ENCODE measurements at places on chromosomes 3 and 15.

GRCh38 chr3:70728311-70728710 lies 415.9 kb upstream of the MDFIC2 start:
- DNase-seq = no peak

DNA sequence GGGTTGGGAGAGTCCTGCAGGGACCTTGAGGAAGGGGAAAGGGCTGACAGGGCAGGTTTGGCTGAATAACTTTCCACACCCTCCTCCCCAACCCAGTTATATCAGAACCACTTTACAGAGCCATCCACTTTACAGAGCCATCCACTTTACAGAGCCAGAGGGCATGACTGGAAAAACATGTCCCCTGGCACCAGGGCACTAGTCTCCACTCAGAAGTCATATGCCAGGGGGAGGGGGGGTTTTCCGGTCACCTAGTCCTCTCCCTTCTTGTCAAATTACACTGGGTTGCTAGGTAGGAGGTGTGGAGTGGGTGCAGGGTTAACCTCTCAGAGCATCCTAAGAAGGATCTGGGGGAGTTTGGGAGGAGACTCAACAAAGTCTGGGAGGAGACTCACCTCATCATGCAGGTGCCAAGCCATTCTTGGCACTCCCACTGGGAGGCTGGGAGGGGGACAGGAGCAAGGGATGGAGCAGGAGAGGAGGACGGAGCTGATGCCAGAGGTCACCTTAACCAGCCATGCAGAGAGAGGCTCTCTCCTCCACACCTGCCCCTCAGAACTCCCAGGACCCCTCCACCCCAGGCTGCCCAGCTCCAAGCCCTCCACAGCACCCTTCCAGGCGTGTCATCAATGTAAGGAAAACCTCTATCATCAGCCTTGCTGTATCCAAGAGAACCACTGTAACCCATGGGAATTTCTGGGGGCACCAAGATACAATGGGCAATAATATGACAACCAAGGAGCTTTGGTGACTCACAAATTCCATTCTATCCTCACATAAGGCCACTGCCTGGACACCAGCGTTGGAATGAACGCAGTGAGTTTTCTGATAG lies 1.7 kb downstream of the LRRC2 start:
- DNase-seq = no peak

DNA sequence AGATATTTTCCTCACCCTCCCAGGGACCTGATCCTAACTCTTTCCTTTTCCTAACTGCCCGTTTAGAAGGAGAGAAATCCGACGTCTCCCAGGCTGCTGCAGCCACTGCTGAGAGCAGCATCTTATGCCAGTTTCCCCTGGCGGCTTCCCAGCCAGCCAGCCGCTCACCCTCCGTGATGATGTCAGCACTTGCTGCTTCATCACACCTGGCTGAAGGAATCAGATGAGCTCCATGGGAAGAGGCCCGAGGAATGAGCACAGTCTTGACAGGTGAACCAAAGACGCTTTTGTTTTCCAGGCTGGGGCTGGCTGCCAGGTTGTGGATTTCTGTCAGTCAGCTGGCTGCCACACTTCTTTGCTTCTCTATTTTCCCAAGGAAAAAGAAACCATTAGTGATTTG lies 445.1 kb upstream of the RBMS3 start:
- no peak for DNase-seq

DNA sequence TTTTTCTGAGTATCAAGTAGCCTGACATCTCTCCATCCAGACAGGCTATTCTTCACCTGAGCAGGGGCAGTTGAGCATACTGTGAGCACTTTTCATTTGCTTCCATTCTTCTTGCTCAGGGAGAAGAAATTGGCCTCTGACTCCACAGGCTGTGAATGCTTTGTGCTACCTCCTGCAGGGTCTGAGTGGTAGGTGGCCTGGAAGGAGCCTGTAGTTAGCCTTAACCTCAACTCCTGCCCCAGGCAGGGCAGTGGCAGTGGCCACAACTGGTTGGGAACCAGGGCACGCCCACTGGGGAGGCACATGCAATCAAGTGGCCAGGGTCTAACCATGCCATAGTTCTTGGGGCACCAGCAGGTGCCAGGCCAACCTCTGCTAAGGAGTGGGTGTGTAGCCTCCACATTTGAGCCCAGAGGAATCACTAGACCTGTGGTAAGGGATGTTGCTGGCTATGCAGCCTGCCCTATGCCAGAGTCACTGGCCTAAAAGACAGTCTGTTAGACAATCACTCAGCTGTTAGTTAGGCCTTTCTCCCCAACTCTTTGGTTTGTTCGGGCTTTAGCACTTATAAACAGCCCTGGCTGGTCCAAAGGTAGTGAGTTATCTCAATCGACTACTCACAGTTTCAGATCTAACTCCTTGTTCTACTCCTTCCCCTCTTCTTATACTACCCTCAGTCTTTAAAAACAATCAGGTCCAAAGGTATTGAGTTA lies 7.4 kb downstream of the C3orf62 start:
- DNase-seq = no peak

GRCh38 chr15:47756872-47757271 lies 39.6 kb downstream of the SEMA6D start:
- DNase-seq = peak; percentile 45

- DNase-seq = no peak
These were observed 4.9 kb upstream of the TMEM212 start for GRCh38 chr3:171838218-171838720.

- DNase-seq = peak; percentile 15
These were observed 30.6 kb upstream of the GPR160 start for GRCh38 chr3:170007031-170007663.

DNA sequence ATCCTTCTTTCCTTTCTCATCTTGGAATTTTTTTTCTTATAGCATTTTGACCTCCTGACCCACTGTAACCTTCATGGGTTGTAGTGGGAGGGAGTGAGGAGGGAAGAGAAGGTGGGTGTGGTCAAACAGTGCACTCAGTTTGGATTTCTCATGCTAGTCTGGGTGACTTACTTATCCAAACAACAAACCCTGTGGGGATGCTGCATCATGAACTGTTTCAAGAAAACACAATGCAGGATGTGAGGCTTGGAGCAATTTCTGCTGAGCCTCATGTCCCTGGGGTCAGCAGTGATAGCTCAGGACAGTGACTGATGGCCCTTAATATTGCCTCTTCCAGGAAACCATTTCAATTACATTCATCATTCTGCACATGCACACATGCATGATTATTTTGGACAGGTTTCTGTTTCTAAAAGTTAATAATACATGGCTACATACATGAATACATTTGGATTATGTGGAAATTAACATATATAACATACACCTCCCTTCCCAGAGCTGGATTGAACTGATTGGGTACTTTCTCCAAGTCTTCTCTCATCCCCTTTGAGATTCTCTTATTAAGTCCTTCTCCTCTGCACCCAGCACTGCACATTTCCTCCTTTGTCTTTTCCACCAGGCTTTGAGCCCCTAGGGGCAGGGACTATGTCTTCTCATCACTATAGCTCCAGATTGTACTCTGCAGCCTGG lies 61.2 kb downstream of the ADAMTSL3 start:
- DNase-seq = no peak

GRCh38 chr3:37295925-37296324 lies 121.5 kb upstream of the LRRFIP2 start:
- DNase-seq = no peak

DNA sequence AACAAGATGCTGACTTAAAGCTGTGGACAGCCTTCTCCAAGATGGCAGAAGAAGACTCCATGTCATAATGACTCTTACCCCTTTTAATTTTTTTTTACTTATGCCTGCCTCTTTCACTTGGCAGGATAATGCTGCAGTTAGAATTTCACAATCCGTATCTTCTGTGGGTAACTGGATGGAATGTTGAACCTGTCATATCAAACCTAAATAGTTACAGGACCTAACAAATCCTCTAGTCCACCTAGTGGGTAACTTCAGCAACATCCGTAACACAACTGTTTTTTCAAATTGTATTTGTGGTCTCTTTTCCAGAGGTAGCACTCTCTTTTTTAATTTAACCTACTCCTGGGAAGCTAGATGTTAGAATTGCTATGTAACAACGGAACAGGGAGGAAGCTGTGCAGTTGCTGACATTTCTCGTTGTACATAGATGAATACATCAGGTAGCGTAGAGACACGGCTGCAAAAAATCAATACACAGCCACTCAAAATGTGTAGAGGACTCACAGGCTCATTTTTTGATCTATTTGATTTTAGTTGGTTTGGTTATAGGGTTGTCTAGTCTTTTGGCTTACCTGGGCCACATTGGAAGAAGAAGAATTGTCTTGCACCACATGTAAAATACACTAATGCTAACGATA lies 43.9 kb upstream of the TRPM1 start:
- DNase-seq = no peak
